ENCODE measurements at places on chromosomes 11 and 22.

DNA sequence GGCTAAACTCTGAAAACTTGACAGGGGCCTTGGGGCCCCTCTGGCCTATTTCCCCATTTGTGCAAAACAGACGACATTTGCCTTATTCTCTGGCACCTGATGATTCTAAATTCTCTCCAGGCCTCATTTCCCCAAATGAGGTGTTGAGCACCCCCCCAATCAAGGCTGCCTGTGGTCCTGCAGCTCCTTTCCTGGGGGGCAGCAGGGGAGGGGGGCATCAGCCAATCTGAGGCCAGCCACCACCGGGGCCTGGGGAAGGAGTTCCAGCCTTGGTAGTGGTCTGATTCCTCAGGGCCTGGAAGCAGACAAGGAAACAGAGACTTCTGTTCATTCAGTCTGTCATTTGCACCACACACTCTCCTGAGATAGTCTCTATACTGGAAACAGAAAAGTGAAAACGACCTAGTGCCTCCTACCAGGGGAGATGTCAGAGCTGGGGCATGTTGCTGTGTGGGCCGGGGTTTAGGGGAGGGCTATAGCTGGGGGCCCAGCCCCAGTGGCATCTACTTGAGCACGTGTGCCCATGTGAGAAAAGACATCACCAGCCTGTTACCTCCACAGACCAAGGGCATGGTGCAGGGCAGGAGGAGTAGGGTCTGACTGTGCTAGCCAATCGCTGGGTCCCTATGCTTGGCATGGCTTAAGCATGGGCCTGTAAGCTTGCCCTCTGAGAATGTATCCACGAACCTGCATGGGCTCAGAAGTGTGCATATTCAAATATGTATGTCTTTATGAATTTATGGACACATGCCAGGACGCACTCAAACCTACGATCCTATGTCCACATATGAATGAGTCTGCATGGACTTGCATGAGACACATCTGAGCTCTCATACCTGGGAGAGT, 1.8 kb upstream of the TPBGL start:
- no peak for DNase-seq

- no peak for DNase-seq
These were observed 32.6 kb downstream of the MS4A6A start for GRCh38 chr11:60150279-60150678.

GRCh38 chr11:64367931-64368672, 9.1 kb downstream of the RPS6KA4 start:
- no peak for DNase-seq

GRCh38 chr22:37502342-37503182, 16.4 kb upstream of the MFNG start:
- no peak for DNase-seq

DNA sequence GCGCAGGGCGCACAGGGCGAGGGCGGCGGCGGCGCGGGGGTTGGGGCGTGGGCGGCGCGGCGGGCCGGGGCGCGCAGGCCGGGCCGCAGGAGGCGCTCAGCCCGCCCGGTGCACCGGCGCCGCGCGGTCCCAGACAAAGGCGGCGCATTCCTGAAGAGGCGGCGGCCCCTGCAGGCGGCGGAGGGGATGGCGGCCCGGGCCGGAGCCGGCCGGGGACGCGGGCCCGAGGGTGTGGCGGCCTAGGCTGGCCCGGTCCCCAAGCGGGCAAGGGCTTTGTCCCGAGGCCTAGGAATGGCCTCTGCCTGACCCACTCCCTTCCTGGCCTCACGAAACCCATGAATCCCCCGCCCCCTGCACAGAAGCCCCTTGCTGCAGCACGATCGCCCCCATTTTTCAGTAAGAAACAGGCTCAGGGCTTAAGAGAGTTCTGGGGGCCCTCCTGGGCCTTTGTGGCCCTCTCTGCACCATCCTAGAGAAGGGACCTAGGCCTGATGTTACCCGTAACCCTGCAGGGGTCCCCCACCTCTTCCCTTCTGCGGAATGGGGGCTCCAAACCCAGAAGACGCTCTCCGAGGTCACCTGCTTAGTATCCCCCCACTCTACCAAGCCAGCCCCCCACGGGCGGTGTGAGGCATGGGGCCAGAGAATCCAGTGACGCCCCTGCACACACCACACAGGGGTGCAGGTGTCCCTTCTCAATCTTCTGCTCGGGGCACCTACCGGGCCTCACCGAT, at the start of gene RTN4R:
RTN4R (minus strand) TSS at position 40 of the 734 bp plus-strand sequence. CDS start 226 bp downstream, outside the sequence.
- no peak for DNase-seq

DNA sequence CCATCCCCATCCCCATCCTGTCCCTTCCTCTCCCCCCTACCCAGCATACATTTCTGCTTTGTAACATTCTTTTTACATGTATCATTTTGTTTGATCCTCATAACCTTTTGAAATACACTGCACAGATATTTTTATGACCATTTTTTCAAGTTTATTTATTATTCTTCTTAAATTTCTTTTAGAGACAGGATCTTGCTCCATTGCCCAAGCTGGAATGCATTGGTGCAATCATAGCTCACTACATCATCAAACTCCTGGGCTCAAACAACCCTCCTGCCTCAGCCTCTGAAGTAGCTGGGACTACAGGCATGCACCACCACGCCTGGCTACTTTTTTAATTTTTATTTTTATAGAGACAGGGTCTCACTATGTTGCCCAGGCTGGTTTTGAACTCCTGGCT, 99.4 kb upstream of the AKIP1 start:
- no peak for DNase-seq

DNA sequence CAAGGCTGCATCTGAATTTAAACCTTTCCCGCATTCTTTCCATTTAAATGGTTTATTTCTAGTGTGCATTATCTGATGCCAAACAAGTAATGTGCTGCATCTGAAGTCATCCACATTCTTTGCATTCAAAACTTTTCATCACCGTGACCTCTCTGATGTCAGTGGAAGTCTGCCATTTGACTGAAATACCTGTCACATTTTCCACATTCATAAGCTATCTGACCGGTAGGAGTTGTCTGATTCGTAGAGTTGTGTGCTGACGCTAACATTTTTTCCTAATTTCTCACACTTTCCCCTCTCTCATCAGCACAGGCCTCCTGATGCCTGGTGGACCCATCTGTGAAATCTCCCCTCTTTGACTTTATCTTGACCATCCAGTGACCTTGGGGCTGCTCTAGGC, 79.9 kb upstream of the BARX2 start:
- DNase-seq, result no peak

GRCh38 chr11:76578654-76579055, 91.9 kb downstream of the LRRC32 start:
- DNase-seq, result peak; percentile 77

DNA sequence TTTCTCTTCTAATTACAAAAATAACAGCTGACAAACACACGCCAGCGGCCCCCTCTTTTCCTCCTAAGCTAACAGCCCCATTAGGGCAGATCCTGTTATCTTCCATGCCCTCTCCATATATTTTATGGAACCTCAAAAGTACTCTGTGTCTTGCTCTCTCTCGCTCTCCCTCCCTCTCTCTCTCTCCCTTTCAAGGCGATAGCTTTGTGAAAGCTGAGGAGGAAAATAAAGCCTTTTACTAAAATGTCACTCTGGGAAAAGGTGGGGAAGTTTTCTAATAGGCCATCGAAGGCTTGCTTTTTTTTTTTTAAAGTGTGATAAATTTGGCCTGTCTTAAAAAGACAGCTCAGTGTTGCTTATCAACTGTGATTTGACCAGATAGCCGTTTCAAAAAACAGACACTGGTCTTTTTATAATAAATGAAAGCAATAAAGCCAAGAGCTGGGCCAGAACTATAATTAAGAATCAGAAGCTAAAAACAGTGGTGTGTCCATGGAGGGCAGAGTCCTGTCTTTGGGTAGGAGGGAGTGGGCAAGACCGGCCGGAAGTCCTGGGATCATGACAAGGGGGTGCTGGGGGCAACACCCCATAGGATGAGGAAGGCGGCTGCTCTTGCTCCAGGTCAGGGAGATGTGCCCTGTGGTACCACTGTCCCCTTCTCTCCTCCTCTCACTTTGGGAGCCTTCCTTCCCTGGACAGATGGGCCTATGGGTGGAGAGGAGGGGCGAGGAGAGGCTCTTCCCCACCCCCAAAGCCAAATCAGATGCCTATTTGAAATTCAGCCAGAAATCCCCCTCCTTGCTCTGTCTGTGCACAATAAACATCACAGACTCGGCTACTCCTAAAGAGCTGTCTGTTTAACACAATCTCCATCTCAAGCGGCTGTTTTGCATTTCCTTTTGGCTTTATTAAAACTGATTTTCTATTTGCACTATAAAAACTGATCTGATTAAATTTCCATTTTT, 267.2 kb downstream of the BUD13 start:
- no peak for DNase-seq

DNA sequence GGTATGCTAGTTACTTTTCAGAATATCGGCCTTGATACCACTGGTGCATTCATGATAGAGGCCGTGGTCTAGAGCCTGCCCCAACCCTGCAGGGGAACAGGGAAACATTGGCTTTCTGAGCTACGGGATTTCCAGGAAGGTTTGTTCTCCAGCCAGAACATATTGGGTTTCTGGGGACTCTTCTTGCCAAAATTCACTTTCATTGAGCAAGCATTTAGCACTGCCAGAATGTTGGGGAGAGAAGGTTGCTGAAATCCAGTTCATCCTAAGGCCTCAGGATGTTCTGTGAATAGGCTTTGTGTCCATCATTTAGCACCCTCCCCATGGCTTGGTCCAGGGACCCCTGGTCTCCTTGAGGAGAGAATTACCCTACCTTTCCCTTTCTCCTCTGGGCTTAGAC, 36.7 kb downstream of the DRG1 start:
- no peak for DNase-seq

- DNase-seq, result no peak
These were observed 33.9 kb upstream of the PANX2 start for GRCh38 chr22:50136581-50137015.

DNA sequence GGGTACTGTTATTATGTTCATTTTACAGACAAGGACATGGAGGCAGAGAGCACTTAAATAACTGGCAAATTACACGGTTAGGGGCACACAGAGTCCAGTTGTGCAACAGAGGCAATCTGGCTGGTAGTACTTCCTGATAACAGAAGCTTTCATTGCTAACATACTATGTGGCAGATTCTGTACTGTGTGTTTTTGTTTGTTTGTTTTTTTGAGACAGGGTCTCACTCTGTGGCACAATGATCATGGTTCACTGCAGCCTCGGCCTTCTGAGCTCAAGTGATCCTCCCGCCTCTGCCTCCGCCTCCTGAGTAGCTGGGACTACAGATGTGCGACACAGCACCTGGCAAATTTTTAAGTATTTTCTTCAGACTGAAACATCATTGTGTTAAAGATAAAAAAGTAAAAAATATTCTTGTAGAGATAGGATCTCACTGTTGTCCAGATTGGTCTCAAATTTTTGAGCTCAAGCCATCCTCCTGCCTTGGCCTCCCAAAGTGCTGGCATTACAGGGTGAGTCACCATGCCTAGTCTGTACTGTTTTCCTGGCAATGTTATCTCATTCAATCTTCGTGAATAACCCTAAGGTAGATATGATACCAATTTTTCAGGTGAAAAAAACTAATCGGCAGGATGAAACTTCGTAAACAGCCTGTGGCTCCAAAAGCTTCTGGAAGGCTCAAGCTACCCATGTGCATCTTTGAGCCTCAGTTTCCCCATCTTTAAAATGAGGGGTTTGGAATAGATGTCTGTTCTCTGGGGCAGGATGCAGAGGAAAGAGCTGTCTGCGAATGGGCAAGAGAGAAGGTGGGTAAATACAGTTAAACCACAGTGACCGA, 921 bp upstream of the NUCB2 start:
- no peak for DNase-seq

GRCh38 chr11:70381872-70382861, 16.2 kb upstream of the CTTN start:
- DNase-seq, result no peak

GRCh38 chr11:20355221-20356219, 8.0 kb upstream of the HTATIP2 start:
- DNase-seq, result no peak

DNA sequence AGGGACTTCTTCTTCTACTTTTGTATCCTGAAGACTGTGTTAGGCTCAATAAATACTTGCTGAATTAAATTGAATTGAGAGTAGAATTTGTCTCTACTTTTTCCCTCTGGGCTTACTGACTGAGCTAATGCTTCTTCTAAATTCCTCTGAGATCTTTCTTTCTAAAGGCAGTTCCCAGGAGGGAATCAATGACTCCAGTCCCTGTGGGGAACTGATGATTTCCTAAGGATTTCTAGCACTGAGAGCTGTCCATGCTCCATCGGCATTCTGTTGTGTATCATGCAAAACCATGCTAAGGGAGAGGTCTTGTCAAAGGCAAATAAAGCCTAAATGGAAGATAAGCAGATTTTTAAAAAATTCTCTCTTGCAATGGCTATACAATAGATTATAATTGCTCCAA, 148.8 kb upstream of the KIRREL3 start:
- DNase-seq, result no peak

DNA sequence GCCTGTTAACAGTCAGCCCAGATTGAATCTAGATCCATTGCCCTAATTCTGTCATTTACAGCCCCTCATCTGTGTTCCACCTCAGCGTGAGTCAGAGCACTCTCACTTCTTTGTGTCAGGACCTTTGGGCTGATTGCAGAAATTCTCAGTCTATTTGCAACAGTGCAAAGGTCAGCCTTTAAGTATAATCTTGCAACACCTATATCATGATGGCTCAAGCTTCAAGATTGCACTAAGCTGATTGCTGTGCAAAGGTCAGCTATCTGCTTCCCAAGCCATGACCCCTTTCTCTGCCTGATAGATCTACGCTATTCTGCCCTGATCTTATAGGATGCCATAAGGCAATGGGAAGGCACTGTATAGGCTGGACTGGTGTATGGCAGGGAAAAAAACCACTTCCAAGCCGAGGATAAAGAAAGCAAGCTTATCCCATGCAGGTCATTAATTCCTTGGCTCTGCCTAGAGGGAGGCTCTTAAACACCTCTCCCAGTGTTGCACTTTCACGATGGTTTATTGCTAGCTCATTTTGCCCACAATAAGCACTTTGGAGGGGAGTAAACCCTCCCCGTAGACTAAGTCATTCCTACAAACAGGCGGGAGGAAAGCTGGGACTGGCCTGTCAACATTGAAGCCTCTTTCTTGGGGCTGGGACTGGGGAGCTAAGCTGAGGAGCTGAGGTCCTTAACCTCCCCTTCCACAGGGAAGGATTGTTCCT, 100.6 kb downstream of the RRAS2 start:
- no peak for DNase-seq

DNA sequence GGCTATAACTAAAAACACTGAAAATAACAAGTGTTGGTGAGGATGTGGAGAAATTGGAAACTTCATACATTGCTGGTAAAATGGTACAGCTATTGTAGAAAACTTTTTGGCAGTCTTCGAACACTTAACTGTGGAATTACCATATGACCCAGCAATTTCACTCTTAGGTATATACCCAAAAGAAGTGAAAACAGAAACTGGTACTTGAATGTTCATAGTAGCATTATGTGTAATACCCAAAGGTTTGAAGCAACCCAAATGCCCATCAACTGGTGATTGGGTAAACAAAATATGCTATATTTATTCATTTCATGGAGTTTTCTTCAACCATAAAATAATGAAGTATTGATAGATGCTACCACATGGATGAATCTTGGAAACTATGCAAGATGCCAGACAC, 40.8 kb upstream of the FTH1 start:
- DNase-seq, result no peak

GRCh38 chr11:2093575-2094353, 45.4 kb downstream of the IGF2 start:
- no peak for DNase-seq
